ENCODE measurements at places on chromosomes 3 and 15.

- no peak for DNase-seq
Observed at GRCh38 chr15:87645723-87646122, 610.8 kb downstream of the NTRK3 start.

GRCh38 chr3:30078736-30079135 is 527.7 kb upstream of the TGFBR2 start:
- DNase-seq: no peak

DNA sequence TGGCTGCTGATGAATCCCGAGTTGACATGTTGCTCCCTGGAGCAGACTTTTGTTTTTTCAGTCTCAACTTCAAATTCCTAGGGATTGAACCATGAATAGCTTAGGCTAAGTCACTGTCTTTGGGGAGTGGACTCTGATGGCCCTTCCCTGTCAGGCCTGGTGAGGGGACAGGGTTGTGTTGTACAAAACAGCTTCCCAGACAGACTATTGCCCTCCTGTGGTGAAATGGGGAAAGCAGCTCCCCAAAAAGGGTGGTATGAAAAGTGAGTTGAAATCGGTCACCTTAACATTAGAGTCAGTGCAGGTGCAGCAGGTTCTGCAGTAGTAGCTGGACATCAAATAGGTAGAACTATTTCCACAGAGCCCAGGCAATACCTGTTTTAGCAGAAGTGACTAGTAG is 775.6 kb downstream of the ROBO2 start:
- DNase-seq: no peak

- no peak for DNase-seq
Observed at GRCh38 chr3:160951642-160952487, 153.3 kb downstream of the B3GALNT1 start.

DNA sequence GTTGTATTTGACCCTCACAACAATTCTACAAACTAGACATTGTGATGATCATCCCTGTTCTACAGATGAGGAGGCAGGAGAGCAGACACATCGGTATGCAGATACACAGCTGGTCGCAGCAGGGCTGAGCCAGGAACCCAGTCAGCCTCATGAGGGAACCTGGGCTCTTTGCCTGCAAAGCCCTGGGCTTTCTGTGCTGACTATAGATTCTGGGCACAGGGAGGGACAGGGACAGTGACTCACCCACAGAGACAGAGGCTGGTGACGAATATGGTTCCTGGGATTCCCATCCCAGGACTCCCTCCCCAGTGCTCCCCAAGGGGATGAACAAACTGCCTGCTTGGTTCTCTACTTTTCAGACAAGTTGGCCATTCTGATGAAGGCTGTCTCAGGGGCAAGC is 3.8 kb upstream of the CAMP start:
- no peak for DNase-seq

- no peak for DNase-seq
Observed at GRCh38 chr3:72352176-72352575, 496.1 kb downstream of the SHQ1 start.

- DNase-seq: no peak
Observed at GRCh38 chr3:143924522-143925285, 46.9 kb upstream of the DIPK2A start.

DNA sequence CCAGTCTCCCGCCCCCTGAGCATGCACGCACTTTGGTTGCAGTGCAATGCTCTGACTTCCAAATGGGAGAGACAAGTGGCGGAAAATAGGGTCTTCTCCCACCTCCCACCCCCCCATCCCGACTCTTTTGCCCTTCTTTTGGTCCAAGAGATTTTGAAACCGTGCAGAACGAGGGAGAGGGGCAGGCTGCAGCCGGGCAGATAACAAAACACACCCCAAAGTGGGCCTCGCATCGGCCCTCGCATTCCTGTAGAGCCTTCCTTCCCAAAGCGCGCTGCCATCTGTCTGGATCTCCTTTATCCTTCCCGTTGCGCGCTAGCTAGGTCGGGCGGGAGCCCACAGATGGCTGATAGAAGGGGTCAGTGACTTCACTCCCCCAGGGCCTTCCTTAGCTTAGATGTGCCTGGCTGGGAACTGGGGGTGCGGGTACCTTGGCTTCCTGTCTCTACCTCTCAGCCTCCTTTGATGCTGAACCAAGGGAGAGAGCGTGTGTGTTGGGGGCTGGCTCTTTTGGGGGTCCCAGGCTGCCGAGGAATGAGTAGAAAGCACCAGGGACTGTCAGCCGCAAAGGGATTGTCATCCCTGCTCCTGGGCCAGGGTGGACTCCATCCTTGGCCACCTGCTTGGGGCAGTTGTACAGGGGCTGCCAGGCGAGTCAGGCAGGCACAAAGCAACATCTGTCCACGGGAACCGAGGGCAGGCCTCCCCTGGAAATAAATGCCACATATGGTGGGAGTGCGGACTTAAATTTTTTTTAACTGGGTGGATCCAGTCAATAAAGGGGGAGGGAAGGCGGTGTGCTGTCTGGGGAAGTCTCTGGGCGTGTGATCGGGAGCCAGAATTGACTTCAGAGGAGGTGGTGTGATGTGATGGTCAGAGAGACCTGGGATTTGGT is 1.8 kb downstream of the SMAD3 start:
- peak; percentile 27 for DNase-seq

DNA sequence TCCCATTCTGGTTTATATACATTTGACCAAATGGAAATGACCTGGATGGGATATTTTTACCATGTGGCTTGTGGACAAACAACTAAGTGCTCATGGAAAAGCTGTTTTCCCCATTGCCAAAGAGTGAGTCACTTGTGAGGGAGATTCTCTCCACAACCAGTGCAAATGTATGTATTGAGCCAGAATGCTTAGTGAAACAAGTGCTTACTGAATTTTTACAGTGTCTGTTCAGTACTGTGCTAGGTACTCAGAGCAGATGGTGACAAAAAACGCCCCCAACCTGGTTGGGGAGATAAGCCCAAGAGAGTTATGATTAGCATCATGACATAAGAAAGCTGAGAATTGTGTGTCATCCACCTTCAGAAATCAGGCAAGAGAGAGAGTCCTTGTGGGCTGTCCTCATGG is 2.3 kb downstream of the CHP1 start:
- no peak for DNase-seq

- DNase-seq: no peak
Observed at GRCh38 chr3:37859908-37860199, 1.8 kb upstream of the CTDSPL start.

GRCh38 chr3:113275583-113275928 is 64.2 kb downstream of the BOC start:
- DNase-seq: no peak

Measured in NCI-H2171 (cell line).